Activated naive CD4-positive, alpha-beta T cell treated with anti-CD3 and anti-CD28 coated beads for 36 hours (primary cell): ENCODE measurements at places on chromosomes 1 and 21. TPM values are rescaled to one million over a fixed set of nuclear protein-coding genes. Genes with fewer than 3 reads are reported as not detected.

DNA sequence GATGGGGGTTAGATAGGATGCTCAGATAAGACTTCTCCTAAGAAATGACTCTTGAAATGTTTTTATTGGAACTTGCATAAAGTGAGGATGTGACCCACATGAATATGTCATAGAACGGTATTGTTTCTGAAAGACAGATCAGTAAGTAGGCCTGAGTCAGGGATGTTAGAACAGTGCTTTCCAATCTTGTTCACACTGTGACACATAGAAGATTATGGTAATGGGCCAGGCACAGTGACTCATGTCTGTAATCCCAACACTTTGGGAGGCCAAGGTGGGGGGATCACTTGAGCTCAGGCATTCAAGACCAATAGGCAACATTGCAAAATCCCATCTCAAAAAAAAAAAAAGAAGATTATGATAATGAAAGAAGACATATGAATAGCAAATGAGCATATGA, 32.9 kb downstream of the FMO4 start:
- no peak for DNase-seq
- no peaks in the 10 kb centered on the region for H3K36me3 ChIP-seq
- peaks cover 3% of the 10 kb centered on the region for H3K27me3 ChIP-seq
- H3K27ac ChIP-seq, result no peak overlapping the region
- no peak overlapping the region for H3K4me3 ChIP-seq
- no peaks in the 10 kb centered on the region for H3K4me1 ChIP-seq

- no peak for DNase-seq
- no peaks in the 10 kb centered on the region for H3K4me1 ChIP-seq
- H3K36me3 ChIP-seq, result no peaks in the 10 kb centered on the region
- no peaks in the 10 kb centered on the region for H3K27me3 ChIP-seq
- no peak overlapping the region for H3K27ac ChIP-seq
Measured at GRCh38 chr1:238152119-238152518, 261.4 kb upstream of the ZP4 start.

GRCh38 chr1:231099996-231100767, 60.1 kb upstream of the FAM89A start:
- no peaks in the 10 kb centered on the region for H3K36me3 ChIP-seq
- no peaks in the 10 kb centered on the region for H3K4me1 ChIP-seq
- H3K4me3 ChIP-seq, result no peak overlapping the region

GRCh38 chr1:43058056-43058455, 99.4 kb upstream of the SLC2A1 start:
- peaks cover 6% of the 10 kb centered on the region for H3K4me1 ChIP-seq
- H3K27me3 ChIP-seq, result peaks cover 3% of the 10 kb centered on the region
- no peak overlapping the region for H3K4me3 ChIP-seq
- no peak for DNase-seq
- no peak overlapping the region for H3K27ac ChIP-seq

DNA sequence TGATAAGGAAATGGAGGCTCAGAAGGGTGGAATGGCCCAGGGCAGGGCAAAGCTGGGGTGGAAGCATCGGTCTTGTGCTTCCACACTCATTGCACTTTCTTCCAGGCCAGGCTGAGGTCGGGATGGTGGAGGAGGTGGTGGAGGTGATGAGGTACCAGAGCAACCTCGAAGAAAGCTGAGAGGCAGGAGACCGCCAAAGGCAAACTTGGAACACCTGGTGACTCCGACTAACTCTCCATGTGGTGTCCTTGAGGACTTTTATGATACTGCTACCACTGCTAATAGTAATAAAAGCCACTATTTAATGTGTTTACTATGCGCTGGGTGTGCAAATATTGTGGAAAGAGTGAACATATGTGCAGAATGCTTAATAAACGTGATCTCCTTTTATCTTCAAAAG, 16.9 kb upstream of the BTG2 start:
- no peaks in the 10 kb centered on the region for H3K36me3 ChIP-seq
- no peaks in the 10 kb centered on the region for H3K27me3 ChIP-seq
- no peak for DNase-seq
- H3K27ac ChIP-seq, result peak overlapping the region; percentile 99
- peaks cover 68% of the 10 kb centered on the region for H3K4me1 ChIP-seq

Gene TNNT2
- not detected for total RNA-seq

Gene KCNA3
- total RNA-seq, result 15.4 TPM

Gene PCBP3
- total RNA-seq, result 10.2 TPM
